Foreskin keratinocyte (primary cell): ENCODE measurements at places on chromosomes 13 and 19. TPM values are rescaled to one million over a fixed set of nuclear protein-coding genes. Genes with fewer than 3 reads are reported as not detected.
A peak's percentile ranks its signal among the peaks of the same experiment; 100 is the strongest.

- no peak for DNase-seq
Observed at GRCh38 chr13:76466043-76466442, 420.2 kb downstream of the KCTD12 start.

- no peak for DNase-seq
Observed at GRCh38 chr13:106517109-106517847, 18.2 kb downstream of the EFNB2 start.

ZNF112 gene
- total RNA-seq = 3.2 and 3.3 TPM in 2 replicates

ZNF296 gene
- 2.5 TPM in 2 replicates for total RNA-seq

GRCh38 chr13:27309967-27310598 lies 39.5 kb downstream of the RASL11A start:
- DNase-seq = no peak

- peak; percentile 96 for DNase-seq
Observed at GRCh38 chr13:73428137-73428536, 369.3 kb downstream of the KLF5 start.

GRCh38 chr19:10567656-10568055 lies 1.1 kb downstream of the CDKN2D start:
- no peak for DNase-seq

TEAD2 gene
- 26.7 and 34.0 TPM in 2 replicates for total RNA-seq

DNA sequence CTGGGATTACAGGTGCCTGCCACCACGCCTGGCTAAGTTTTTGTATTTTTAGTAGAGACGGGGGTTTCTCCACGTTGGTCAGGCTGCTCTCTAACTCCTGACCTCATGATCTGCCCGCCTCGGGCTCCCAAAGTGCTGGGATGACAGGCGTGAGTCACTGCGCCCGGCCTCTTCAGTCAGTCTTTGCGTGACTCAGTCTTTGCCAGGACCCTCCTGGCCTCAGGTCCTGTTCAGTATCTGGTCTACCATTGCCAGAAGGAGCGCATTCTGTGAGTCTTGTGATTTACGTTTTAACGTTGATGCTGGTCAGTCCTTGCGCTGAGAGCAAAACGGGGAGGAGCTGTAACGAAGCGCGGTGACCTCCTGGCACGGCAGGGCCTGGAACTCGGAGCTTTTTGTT lies 7.6 kb upstream of the HMG20B start:
- no peak for DNase-seq

LRP3 gene
- total RNA-seq = 11.4 and 12.9 TPM in 2 replicates

ZNF784 gene
- total RNA-seq = 3.3 and 3.9 TPM in 2 replicates

DNA sequence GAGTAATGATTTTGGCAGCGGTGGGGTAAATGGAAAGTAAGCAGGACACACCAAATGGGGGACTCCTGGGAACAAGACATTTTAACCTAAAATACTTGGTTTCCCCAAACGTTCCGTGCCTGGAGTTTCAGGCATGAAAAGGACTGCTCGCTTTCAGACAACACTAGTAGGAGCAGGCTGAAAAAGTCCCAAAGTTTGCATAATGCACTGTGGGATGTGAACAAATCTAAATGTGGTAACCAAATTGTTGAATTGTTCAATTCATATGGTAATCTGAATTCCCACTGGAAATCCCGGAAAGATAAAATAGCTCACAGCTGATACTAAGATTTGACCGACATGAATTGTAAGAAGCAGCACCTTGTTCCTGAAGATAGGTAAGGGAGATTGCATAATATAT lies 467.2 kb upstream of the ARGLU1 start:
- no peak for DNase-seq

- no peak for DNase-seq
Observed at GRCh38 chr19:5913739-5914357, at the start of gene CAPS. Gene CAPS, plus strand, starts transcription at chr19:5914254. Its CDS starts 153 bp downstream, at chr19:5914407.

- no peak for DNase-seq
Observed at GRCh38 chr19:7744871-7745650, 2.3 kb downstream of the CD209 start.

DNA sequence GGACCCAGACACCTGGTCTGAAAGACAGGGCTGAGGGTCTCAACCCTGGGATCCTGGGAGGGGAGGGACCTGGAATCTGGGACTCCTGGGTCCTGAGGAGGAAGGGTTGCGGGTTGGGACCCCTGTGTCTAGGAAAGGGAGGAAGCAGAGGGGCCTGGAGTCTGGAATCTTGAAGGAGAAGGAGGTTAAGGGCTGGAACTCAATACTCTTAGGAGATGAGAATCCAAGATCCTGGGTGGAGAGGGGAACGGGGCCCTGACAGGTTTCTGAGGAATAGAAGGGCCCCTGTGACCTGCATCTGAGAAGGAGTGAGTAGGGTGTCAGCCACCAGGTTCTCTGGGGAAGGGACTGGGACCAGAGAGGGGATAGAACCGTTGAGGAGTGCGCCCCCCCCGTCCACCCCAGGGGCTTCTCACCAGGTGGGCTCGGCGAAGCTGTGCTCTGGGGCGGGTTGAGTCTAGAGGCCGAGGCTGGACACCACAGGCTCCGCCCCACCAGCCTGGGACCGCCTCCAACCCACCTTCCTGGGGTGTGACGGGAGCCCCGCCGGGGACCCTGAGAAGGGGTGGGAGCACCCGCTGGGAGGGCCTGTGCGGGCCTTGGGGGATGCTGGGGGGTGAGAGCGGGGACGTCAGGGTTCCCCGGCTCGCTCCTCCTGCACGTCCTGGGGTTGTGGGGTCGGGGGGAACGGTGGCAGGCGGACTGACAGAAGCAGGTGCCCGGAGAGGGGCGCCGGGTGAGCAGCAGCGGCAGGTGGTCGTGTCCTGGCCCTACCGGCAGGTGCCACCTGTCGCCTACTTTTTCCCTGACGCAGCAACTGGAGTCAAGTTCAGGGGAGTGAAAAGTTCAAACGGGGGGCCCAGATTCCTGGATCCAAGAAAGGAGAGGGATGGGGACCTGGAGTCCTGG lies at the start of gene MAMSTR:
Gene MAMSTR (minus strand): TSS at position 463 of the 909 bp plus-strand sequence. CDS start 694 bp downstream, outside the sequence.
- no peak for DNase-seq

GRCh38 chr13:114101358-114102130 lies 30.9 kb downstream of the RASA3 start:
- DNase-seq = no peak
